H7 (cell line): ENCODE measurements at places on chromosomes 6 and 20.

- no peak for DNase-seq
These were observed 4.2 kb upstream of the RSPO3 start for GRCh38 chr6:127114214-127114760.

- no peak for DNase-seq
These were observed 15.3 kb downstream of the PCIF1 start for GRCh38 chr20:45949542-45950329.

GRCh38 chr6:55969526-55969925, 94.1 kb upstream of the BMP5 start:
- no peak for DNase-seq

DNA sequence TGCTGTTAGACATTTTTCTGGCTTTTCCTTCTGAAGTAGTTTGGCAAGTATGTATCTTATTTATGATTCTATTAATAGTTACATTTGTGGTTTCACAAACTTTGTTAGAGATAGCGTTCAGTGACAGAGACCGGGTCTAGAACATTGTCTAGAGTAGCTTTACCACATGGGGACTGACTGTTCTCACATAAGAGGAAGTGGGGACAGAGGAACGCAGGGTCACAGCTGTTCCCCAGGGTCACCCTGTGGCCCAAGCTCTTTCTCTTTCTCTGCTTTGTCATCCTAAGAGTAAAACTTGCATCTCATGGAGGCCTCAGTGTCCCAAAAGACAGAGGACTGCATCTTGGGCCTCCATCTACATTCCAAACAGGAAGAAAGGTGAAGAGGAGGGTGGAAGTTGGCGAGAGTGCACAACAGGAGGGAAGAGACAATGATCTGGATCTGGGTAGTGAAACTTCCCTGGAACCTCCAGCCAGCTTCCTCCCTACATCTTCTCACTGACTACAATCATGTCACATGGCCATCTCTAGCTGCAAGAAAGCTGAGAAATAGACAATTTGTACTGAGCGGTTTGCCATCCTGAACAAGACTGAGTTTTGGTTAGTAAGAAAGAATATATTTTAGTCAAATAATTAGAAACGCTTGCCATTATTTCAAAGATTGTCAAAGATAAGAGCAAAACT, 645.8 kb upstream of the ARID1B start:
- no peak for DNase-seq

DNA sequence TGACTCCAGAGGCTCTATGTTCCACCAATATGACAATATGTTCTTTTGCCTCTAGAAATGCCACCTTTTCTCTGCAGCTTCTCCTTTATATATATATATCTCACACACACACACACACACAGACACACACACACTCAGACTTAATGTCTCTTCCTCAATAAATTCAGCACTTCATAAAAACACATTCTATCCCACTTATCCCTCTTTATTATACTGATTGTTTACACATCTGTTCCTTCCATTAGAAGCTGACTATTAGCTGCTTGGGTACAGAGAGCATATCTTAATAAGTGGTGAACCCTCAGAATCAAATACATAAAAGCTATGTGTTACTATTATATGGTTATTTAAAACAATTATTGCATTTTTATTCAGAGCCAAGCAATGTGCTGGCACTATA, 23.3 kb downstream of the NRSN1 start:
- no peak for DNase-seq

DNA sequence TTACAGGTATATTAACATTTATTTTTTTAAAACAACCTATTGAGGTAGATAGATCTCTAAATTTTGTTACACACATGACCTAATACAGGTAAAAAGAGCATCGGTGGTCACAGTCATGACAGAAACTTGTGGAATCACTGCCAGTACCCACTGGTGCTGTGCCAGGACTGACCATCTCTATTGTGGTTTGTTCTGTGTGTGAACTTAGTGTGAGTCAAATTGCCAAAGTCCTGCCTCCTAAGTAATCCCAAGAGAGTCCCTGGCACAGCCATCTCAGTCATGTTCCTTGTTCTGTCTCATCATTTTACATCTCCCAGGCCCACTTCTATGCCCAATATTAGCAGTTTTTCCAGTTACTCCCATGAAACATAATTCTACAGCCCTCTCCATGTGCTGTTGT, 21.4 kb downstream of the GSTA2 start:
- no peak for DNase-seq

DNA sequence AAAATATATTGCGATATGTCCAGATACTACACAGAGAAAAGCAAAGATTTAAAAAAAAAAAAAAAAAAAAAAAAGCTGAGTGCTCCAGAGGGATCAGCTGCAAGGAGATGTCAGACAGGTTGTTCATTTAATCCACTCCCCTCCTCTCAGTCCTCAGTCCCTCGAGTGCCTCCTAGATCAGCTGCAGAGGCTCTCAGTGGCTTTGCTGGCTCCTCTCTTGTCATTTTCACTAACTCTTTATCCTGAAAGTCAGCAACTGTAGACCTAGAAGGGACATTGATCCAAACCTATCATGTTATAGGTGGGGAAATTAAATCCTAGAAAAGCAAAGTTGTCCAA, 61.6 kb downstream of the KIAA0319 start:
- DNase-seq: no peak

GRCh38 chr20:35506872-35507638, 22.4 kb downstream of the C20orf173 start:
- no peak for DNase-seq

GRCh38 chr6:161370880-161371279, 97.0 kb upstream of the AGPAT4 start:
- DNase-seq: peak; percentile 79

GRCh38 chr6:169668203-169668847, 33.5 kb downstream of the WDR27 start:
- DNase-seq: peak; percentile 55

DNA sequence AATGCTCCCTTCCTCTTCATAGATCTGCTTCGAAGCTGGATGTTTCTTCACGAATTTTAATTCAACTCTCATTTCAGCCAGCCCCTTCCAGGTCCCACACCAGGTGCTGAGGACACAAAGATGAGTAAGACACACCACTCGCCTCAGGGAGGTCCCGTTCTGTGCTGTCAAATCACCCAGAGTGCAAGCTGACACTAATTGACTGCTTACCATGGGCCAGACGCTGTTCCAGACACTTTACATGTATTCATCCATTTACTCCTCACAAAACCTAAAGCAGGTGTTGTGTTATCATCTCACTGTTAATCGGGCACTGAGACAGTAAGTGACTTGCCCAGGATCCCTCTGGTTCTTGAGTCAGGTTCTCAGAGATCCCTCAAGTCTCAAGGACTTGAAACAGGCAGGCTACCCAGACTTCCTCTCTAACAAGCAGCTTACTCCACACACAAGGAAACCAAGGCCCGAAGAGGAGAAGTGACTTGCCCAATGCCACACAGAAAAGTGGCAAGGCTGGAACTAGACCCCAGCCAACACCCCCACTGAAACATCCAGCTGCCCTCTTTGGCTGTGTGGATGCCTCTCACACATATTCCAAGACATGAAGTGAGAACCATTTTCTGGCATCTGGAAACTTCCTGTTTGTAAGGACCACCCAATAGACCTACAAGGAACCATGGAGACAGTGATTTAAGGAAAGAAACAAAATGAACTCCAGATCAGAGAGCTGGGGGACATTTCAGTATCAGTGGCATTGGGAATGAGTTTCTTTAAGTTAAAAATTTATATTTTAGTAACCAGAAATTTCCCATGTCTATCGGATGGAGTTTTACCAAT, 174.5 kb downstream of the CDC5L start:
- no peak for DNase-seq

DNA sequence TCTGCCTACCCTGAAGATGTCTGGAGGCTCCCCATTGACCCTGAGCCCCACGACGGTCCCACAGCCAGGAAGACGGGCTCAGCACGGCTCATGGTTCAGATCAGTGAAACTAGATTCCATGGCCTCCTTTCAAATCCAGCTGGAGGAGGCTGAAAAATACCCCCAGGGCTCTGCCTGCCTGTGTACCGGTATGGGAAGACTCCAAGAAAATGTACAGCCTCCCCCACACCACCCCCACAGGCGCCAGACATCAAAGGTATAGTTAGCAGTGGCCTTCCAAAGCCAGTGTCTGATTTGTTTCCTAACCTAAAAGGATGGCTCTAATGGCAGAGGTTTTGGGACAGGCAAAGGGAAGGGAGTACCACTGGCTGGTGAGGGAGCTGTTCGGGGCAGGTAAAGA, 86.2 kb upstream of the SNAP25 start:
- DNase-seq: no peak

DNA sequence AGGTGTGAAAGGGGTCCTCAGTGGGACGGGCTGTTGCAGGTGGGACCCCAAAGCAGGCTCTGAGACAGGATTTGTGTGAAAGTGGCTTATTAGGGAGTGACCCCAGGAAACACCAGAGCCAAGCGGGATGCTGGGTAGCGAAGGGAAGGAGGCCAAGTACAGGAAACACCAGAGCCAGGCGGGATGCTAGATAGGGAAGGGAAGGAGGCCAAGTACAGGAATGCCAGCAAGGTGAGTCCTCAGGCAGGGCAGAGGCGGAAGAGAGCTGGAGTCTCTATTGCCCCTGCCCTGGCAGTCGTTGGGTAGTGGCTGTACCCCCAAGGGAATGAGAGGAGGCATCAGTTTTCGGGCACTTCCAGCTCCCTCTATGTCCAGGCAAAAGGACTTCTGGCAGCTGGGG, 30.5 kb upstream of the TGM2 start:
- DNase-seq: no peak

DNA sequence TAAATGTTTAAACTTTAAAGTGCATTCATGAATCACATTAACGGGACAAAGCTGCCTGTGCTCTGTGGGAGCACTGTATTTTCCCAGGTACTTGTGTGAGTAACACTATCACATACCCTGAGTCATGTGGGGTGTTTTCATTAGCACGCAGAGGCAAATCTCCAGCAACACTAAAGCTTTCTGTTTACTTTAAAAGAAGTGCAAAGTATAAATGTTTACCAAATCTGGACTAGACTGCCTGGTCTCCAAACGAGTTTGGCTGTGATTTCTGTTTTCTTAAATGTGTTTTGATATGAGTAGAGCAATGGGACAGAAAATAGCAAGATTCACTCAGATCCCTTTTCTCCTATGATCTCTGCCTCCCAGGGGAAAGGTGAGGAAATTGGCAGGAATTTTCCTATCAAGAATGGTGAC, 28.8 kb upstream of the RIPPLY2 start:
- no peak for DNase-seq

GRCh38 chr6:30761791-30762429, 17.6 kb upstream of the IER3 start:
- DNase-seq: no peak

DNA sequence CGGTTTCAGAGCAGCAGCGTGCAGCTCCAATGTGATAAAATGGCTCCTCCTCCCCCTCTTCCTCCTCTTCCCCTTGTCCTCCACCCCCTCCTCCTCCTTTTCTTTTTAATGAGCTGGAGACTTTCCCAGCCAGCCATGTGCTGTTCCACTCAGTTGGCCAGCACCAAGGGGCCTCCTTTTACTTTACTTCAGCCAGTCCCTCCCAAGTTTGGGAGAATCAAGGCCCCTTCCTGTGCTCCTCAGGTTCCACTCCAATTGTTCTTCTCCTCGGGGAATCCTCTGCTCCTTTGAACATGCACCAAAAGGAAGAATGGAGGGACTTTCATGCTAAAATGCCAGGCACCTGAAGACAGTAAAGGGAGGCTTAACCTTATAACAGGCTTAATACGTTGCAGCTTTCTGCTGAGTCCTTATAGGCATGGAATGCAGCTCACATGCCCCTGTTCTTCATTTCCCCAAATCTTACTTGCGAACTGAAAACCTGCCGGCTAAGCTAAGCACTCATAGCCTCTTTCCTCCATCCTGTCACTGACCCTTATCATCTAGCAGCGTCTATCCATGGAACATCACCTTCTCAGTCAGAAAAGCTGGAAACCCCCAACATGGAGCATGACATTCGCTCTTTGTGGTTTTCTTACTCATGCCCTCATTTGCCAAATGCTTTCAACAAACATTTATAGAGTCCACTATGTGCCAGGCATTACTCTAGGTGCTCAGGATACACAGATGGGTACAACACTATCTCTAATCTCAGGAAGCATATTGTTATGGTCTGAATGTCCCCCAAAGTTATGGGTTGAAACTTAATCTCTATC, 170.6 kb downstream of the PHACTR1 start:
- DNase-seq: peak; percentile 46

- peak; percentile 88 for DNase-seq
These were observed at the start of gene HMGCLL1 for GRCh38 chr6:55578537-55579363. Gene HMGCLL1 (minus strand): TSS chr6:55579192. CDS start chr6:55579055, 137 bp downstream.
